ENCODE measurements at places on chromosomes 3 and 15.

- DNase-seq = no peak
These were observed 29.5 kb upstream of the THSD4 start for GRCh38 chr15:71085809-71086208.

DNA sequence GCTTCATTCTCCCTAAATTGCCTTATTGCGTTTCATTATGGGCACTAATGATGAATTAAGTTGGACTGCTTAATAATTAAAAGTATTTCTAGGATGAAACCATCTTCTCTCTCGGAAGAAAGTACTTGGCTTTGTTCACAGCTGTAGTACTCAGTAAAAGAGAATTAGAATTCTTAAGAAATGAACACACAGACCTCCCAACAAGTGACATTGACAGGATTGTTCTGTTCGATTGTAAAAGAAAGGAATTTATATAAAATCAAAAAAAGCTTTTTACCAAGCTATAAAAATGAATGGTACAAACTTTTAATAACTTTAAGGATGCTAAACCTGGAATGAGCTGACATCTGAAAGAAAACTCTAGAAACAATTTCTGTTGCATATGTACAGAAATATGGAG is 416.4 kb upstream of the THRB start:
- DNase-seq = no peak

DNA sequence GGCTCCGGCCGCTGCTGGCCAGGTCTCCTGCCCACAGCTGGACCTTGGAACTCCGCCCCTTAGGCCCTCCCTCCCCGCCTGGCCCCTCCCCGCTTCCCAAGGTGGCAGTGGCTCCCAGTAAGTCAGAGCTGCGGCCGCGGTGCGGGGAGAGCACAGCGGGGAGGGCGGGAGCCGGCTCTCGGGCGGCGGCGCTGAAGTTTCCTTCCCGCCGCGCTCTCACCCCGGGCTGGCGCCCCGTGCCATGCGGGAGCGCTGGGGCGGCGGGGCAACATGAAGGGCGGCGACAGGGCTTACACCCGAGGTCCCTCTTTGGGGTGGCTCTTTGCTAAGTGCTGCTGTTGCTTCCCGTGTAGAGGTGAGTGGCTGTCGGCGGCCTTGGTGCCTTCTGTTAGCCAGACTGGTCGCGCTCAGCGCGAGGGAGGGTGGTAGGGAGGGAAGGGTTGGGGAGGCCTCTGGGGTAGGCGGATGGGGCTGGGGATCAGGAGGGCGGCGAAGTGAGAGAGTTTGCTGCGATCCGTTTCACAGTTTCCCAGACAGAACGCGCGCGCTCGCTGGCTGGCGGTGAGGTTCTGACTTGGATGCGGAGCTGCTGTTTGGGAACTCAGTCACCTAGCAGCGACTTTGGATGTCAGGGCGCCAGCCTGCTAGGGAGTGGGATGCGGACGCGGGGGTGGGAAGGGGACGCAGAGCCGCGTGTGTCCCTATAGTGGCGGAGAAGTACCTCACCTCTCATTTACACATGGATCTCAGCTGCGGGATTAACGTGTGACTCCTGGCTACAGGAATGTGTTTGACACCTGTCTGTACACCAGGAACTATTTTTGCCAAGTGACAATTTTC is 145.5 kb upstream of the UMPS start:
- DNase-seq = peak; percentile 5

GRCh38 chr3:129845956-129846355 is 47.6 kb downstream of the TMCC1 start:
- no peak for DNase-seq

- DNase-seq = no peak
These were observed 85.5 kb upstream of the CGNL1 start for GRCh38 chr15:57290826-57291225.

- no peak for DNase-seq
These were observed 12.4 kb downstream of the MAP1A start for GRCh38 chr15:43529587-43530345.

- no peak for DNase-seq
These were observed 291.7 kb downstream of the SUCLG2 start for GRCh38 chr3:67362686-67363085.

DNA sequence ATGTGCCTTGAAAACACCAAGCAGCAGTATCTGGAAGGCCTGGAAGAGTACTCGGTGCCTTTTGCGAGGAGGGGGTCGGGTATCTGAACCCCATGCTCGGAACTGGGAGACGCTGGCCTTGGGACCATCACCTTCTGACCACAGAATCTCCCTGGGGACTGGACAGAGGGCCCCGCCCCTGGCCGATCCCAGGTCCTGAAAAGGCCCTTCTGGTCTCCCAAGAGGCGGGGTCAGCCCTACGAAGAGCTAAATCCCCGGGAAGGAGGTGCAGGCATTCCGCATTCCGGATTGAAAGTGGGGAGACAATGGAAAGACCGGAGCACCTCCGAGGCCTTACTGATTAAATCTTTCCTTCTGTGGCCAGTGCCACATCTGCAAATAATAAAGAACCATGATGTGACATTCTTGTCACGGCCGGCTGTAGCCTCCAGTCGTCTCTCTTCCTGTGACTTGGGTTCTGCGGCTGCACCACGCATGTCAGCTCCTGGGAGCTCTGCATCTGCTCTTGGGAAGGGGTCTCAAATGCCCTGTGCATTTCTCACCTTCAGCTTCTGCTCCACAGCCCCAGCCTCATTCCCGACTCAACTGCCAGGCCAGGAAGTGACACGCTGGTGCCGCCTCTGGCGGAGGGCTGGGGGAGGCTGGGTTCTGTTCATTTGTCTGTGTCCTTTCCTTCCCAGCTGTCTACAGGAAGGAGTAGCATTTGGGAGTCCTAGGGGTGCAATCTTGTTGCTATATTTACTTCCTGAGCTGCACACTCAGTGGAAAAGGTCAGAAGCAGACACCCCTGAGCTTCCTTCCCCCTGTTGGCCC is 173.5 kb downstream of the KLF13 start:
- DNase-seq = no peak

DNA sequence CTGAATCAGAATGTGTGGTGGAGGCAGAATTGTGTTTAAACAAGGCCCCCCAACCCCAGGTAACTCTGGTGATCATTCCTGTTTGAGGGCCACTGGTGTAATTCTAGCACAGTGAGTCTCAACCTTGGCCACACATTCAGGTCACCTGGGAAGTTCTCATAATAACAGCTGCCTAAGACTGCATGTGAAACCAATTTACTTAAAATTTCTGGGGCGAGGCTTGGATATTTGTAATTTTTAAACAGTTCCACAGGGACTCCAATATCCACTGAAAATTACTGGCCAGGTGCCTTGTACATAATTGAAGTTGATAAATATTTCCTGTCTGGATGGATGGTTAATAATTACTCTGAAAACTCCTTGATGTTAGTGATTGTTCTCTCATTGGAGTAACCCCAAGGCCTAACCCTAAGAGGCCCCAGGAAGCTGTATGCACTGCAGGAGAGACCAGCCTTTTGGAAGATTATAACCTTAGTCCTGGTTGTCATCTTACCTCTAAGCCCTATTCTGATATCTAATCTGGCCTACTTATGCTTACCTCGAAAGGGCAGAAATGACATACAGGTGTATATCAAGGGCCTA is 25.7 kb upstream of the EPHB1 start:
- DNase-seq = no peak

- DNase-seq = no peak
These were observed 128.4 kb upstream of the ZBED2 start for GRCh38 chr3:111723293-111724215.

DNA sequence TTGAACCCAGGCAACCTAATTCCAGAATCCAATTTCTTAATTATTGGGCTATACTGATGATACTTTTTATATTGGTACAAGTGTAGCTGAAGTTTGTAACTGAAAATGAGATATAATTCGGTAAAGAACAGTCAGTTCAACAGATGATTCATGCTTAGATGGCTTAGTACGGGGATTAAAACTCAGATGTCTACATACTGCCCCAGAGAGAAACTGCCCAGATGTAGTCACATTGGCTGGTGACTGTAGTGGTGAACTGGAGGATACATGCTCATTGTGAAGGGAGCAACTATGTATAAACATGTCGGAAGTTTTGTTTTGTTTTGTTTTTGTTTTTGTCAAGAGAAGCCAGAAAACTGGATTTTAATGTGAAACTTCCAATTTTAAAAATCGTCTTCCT is 179.6 kb downstream of the ADAMTSL3 start:
- DNase-seq = no peak

DNA sequence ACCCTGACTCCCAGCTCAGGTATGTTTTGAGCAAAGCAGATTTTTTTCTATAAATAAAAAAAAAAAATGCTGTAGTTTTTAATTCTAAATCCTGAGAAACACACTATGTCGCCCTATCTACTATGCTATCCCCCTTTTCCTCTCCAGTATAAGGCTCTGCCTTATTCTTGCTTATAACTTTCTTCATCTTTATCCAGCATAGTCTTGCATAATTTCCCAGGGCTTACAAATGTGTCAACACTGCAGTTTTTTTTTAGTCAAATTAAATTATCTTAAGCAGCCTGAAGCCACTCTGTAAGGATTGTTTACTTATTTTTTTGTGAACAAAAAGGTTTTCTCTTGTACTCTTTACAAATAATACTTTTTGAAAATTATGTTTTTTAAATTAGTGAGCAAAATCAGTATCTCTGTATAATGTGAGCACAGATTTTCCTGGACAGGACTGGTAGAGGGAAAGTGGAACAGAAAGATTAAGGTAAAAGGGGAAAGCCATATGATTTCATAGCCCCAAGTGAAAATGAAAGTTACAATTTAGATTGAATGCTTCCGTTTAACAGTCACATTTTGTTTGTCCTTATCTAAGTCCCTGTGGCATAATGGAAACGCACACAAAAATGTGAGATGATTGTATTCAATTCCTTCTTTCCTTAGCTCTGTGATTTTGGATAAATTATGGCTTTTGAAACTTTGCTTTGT is 5.6 kb upstream of the PYDC2 start:
- no peak for DNase-seq

DNA sequence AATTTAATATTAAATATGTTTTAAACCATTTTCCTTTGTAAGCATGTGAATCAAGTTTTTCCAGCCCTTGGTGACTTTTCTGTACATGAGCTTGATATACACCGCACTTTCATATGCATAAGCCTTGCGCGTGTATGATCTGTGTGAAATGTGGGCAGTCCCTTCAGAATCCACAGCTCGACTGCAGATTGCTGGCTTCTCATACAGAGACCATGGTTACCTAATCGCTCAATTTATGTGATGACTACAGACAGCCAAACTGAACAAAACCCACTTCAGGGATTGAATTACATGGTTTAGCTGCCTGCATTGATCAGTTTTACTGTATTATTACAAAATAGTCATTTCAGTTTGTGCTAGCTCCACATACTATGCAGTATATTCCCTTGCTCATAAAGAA is 212.3 kb upstream of the NECTIN3 start:
- DNase-seq = no peak

DNA sequence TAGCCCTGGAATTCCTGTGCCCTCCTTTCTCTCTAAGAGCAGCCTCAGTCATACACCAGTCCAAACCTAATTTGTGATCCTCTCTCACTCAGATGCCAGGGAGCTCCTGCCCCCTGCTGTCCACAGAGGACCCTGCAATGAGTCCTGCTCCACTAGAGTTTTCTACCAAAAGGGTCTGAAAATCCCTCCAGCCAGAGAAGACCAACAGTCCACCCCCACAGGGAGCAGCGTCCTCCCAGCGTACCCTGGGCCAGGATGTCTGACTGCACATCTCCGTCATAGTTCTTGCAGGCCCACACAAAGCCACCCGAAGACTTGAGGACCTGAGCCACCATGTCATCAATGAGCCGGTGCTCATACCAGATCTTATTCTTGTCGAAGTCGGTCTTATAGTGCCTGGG is 15.4 kb downstream of the IDH2 start:
- DNase-seq = peak; percentile 25

DNA sequence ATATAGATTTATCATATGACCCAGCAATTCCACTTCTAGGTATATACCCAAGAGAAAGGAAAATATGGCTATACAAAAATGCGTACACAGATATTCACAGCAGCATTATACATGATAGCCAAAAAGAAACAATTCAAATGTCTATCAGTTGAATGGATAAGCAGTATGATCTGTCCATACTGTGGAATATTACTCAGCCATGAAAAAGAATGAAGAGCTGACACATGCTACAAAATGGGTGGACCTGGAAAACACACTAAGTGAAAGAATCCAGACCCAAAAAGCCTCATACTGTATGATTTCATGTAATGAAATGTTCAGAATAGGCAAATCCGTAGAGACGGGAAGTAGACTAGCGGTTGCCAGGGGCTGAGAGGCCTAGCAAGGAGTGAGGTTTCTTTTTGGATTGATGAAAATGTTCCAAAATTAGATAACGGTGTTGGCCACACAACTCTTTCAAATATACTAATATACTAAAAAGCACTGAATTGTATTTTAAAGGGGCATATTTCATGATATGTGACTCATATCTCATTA is 33.4 kb downstream of the FGD5 start:
- DNase-seq = no peak

GRCh38 chr15:67822537-67823313 is 2.6 kb upstream of the SKOR1 start:
- DNase-seq = no peak

- DNase-seq = no peak
These were observed 14.0 kb upstream of the SSUH2 start for GRCh38 chr3:8658306-8659212.

DNA sequence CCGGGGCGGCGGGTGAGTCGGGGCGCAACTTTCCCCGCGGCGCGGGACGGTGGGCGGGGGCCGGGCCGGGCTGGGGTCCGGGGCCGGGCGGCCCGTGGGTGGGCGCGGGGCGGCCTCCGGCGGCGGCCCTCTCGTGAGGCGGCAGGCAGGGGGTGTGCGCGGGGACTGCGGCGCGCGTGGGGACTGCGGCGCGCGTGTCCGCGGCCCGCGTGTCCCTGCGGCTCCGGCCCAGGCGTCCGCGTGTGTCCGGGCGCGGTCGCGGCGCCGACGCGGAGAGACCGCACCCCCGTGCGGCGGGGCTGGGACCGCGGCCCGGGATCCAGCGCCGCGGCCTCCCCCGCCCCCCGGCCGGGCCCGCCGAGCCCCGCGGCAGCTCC is 349 bp downstream of the PLXNA1 start:
- DNase-seq = no peak

DNA sequence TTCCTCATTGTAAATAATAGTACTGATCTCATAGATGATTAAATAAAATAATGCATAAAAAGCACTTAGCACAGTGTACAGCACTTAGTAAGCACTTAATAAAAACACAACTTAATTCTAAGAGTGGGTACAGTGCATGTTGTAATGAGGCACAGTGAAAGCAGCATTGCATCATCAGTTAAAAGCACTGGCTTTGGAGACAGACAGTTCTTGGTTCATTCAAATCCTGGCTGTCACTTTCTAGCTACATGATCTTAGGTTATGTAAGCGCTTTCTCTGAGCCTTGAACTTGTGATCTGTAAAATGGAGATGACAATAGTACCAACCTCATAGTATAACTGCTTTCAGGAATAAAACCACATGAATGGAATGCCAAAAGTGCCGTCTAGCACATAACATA is 151.5 kb downstream of the DPH6 start:
- DNase-seq = no peak

DNA sequence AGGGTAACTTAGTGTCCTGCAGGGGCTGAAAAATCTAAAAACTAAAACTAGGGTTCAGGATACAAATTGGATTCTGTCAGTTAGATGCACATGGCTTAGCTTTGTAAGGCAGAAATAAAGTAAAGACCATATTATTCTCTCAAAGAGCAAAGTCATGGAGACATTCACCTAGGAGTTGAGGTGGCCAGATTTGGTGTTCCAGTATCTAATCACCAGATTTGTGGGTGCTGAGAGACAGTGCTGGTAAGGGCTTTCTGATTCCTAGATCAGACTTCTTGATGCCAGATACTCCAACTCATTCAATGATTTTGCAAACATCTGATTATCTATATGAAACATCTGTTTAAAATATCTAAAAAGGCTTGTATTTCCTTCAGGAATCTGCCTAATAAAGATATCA is 28.3 kb upstream of the TBC1D5 start:
- no peak for DNase-seq

- DNase-seq = no peak
These were observed 178.7 kb downstream of the STAC start for GRCh38 chr3:36558961-36559360.

All from activated T-helper 9 cell treated with anti-CD3 and anti-CD28 coated beads, Interleukin-2, amount 50 U/mL, for 16 hours (primary cell).